ENCODE measurements at places on chromosomes 12 and 14. TPM values are rescaled to one million over a fixed set of nuclear protein-coding genes. Genes with fewer than 3 reads are reported as not detected.

Gene OVCH1
- total RNA-seq = 0.33 TPM

Gene PZP
- not detected for total RNA-seq

Gene RPL10L
- not detected for total RNA-seq

Gene SLC6A12
- total RNA-seq = 2.1 TPM

Gene EMP1
- 444 TPM for total RNA-seq

Gene SOX5
- 42.1 TPM for total RNA-seq

Gene RAD9B
- total RNA-seq = 0.66 TPM

Gene DHRS4
- total RNA-seq = 48.8 TPM

Gene SELPLG
- total RNA-seq = 16.6 TPM

Gene AICDA
- total RNA-seq = 0.96 TPM

Gene MAP4K5
- total RNA-seq = 119 TPM

Gene PRR4
- 2.4 TPM for total RNA-seq

Gene SMIM41
- not detected for total RNA-seq

GRCh38 chr12:92107094-92107493 lies 38.6 kb downstream of the BTG1 start:
- no peaks in the 10 kb centered on the region for H3K4me1 ChIP-seq
- no peaks in the 10 kb centered on the region for H3K36me3 ChIP-seq
- no peak overlapping the region for H3K4me3 ChIP-seq
- H3K27me3 ChIP-seq = no peaks in the 10 kb centered on the region
- no peak for DNase-seq

GRCh38 chr12:125340791-125341190 lies 275.6 kb downstream of the AACS start:
- H3K36me3 ChIP-seq = no peaks in the 10 kb centered on the region
- H3K4me1 ChIP-seq = no peaks in the 10 kb centered on the region
- DNase-seq = no peak
- no peak overlapping the region for H3K4me3 ChIP-seq
- H3K27me3 ChIP-seq = no peaks in the 10 kb centered on the region

DNA sequence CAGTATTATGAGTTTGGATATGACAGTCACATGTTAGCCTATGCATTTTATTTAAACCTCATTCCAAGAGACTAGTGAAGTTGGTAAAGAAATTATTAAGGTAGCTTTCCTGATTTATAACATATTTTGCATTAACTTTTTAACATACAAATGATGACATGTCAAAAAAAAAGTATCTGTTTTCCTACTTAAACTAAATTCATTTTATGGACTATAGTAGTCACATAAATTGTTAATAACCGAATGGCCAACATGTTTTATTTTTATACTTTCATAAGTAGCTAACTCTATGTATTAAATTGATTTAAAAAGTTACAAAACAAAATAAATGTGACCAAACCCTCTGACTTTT lies 14.7 kb downstream of the TAOK3 start:
- no peaks in the 10 kb centered on the region for H3K27me3 ChIP-seq
- H3K4me3 ChIP-seq = no peak overlapping the region
- no peaks in the 10 kb centered on the region for H3K36me3 ChIP-seq
- DNase-seq = no peak
- no peaks in the 10 kb centered on the region for H3K4me1 ChIP-seq

DNA sequence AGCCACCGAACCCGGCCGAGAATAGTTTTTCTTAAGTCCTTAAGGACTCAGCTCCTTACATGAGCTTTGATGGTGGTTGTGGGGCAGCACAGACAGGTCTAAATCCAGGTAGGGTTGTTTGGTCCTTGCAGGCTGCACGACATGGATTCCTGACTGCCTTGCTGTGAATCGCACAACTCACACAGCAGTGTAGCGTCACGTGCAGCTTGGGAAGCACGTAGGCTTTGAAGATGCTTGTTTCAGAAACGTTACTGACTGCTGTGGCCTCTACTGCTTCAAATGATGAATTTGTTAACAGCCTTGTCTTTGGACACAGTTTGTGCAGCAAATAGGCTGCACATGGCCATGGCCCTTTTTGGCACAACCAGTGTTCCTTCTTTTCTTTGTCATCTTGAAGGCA lies 29.9 kb downstream of the ZBTB42 start:
- no peaks in the 10 kb centered on the region for H3K36me3 ChIP-seq
- H3K27ac ChIP-seq = no peak overlapping the region
- no peak overlapping the region for H3K4me3 ChIP-seq
- DNase-seq = peak; percentile 35

DNA sequence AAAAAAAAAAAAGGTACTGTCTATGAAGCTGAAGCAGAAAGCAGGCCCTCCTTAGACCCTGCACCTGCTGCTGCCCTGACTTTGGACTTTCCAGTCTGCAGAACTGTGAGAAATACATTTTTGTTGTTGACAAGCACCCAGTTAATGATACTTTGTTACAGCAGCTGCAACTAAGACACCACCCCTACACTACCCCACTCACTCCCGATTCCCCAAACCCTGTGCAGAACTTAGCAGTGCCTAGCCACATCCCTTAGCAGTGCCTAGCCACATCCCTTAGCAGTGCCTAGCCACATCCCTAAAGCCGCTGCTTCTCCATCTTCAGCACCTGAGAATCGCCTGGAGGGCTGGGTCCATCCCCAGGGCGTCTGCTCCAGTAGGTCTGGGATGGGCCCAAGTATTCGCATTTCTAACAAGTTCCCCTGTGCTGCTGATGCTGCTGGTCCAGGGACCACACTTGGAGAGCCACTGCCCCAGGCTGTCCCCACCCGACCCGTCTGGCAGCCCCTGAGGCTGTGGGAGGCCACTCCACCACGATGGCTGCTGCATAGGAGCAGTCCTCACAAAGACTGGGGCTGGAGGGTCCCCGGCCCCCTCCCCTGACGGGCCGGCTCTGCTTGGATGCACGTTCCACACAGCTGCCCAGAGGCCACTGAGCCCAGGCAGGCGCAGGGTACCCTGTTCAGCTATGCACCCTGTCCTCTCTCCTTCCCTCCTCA lies 10.8 kb upstream of the PPP1R13B start:
- H3K4me1 ChIP-seq = peaks cover 6% of the 10 kb centered on the region
- H3K27me3 ChIP-seq = no peaks in the 10 kb centered on the region
- H3K4me3 ChIP-seq = no peak overlapping the region
- H3K27ac ChIP-seq = no peak overlapping the region
- no peak for DNase-seq

- H3K4me1 ChIP-seq = no peaks in the 10 kb centered on the region
- DNase-seq = no peak
- no peaks in the 10 kb centered on the region for H3K27me3 ChIP-seq
- no peak overlapping the region for H3K4me3 ChIP-seq
- H3K27ac ChIP-seq = no peak overlapping the region
Measured at GRCh38 chr14:60195179-60195810, 30.1 kb upstream of the DHRS7 start.

- H3K36me3 ChIP-seq = no peaks in the 10 kb centered on the region
- DNase-seq = no peak
- no peaks in the 10 kb centered on the region for H3K27me3 ChIP-seq
Measured at GRCh38 chr14:71289536-71289935, 382.3 kb downstream of the PCNX1 start.

DNA sequence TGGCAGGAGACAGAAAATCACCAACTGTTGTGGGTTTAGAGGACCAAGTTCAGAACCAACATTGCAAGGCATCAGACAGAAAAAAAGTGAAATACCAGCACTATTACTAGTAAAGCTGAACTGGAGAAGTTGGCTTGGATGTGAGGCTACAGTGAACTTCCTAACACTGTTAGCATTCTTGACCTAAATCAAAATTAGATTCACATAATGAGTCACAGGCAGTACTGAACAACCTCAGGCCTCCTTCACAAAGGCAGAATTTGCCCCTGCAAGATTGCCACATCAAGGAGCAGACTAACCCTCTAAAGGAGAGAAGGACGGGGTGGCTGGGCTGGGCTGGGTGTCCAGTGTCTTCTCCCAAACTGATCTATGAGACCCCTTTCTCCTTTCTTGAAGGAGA lies 539.7 kb downstream of the SNAPC1 start:
- H3K4me1 ChIP-seq = no peaks in the 10 kb centered on the region
- no peaks in the 10 kb centered on the region for H3K27me3 ChIP-seq
- no peak overlapping the region for H3K4me3 ChIP-seq
- no peak for DNase-seq

- no peaks in the 10 kb centered on the region for H3K36me3 ChIP-seq
- no peak overlapping the region for H3K27ac ChIP-seq
- H3K27me3 ChIP-seq = no peaks in the 10 kb centered on the region
- peaks cover 8% of the 10 kb centered on the region for H3K4me1 ChIP-seq
- no peak for DNase-seq
- H3K4me3 ChIP-seq = no peak overlapping the region
Measured at GRCh38 chr14:68687746-68688145, 105.1 kb downstream of the ZFP36L1 start.

DNA sequence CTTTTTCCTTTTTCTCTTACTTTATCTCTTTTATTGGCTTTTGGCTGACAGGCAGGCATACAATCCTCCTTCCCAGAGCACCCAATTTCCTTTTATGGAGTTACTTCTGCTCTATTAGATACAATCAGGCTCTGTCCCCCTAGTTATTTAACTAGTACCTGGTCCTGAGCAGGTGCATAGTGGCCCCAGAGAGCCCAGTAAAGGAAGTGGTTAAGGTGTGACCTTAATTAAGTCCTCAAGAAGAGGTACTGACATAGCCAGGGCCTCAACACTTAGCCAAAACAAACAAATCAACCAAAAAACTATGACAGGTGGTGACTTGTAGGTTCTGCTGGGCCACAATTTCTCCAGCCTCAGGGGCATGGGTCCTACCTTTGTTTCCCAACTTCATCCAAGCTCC lies 82.9 kb downstream of the CCDC60 start:
- H3K27ac ChIP-seq = no peak overlapping the region
- no peaks in the 10 kb centered on the region for H3K36me3 ChIP-seq
- no peak for DNase-seq
- H3K4me3 ChIP-seq = no peak overlapping the region

DNA sequence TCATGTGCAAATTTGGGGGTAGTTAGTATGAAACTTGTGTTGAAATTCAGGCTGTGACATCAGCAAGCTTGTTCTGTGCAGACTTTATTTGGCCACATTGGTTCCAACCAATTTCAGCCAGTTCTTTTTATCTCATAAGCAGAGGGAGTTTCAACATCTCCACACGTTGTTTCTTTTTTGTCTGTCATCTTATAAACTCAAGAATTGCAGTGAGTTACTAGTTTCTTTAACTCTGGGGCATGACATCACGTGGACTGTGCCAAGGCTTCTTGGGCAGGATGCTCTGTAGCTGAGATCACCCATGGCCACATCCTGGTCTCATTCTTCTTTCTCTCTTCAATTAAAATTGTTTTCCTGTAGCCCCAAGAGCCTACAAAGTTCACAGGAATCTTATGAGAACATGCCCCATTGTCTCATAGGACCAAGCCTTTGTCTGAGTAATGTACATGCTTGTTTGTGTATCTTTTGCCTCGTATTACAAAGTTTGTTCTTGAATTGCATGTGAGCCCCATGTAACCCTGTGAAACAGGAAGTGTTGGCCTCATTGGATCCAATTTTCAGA lies 982.0 kb upstream of the TMEM132C start:
- no peaks in the 10 kb centered on the region for H3K36me3 ChIP-seq
- H3K27me3 ChIP-seq = no peaks in the 10 kb centered on the region
- no peak overlapping the region for H3K4me3 ChIP-seq
- no peak overlapping the region for H3K27ac ChIP-seq
- H3K4me1 ChIP-seq = no peaks in the 10 kb centered on the region

DNA sequence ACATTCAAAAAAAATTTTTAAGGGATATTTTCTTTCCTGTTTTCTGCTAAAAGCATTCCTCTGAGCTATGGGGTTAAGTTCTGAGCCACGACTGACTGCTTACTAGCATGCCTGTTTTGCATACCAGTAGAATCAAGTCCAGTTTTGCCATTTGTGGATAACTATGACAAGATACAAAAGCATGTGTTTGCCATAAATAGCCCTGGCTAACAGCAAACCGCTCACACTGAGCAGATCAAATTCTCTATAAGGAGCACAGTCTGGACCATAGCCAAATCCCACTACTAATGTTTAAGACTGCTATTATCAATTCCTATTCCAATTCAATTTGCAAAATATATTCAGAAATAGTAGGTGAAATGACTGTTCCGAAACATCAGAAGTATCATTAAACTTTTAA lies 3.2 kb downstream of the CFL2 start:
- H3K36me3 ChIP-seq = no peaks in the 10 kb centered on the region
- H3K27me3 ChIP-seq = no peaks in the 10 kb centered on the region
- no peak for DNase-seq
- H3K27ac ChIP-seq = no peak overlapping the region
- no peak overlapping the region for H3K4me3 ChIP-seq

GRCh38 chr14:83461521-83461920 lies 1927.9 kb upstream of the SEL1L start:
- no peak overlapping the region for H3K27ac ChIP-seq
- no peaks in the 10 kb centered on the region for H3K27me3 ChIP-seq
- no peaks in the 10 kb centered on the region for H3K36me3 ChIP-seq
- H3K4me3 ChIP-seq = no peak overlapping the region
- H3K4me1 ChIP-seq = no peaks in the 10 kb centered on the region
- DNase-seq = no peak

DNA sequence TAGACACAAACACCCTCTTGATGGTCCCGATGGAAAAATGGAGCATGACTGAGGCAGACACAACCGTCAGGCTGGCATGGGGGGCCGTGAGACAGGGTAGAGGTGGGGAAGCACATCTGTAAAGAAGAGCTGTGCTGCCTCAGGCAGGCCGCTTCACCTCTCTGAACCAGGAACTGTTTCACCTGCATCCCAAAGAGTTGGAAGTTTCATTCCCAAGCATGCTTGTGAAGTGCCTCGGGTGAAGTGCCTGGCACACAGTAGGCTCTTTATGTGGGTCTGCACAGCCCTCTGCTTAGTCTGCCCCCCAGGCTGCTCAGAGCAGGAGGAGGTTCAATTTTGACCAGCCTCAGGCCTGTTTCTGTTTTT lies 685 bp upstream of the SERPINA1 start:
- no peak overlapping the region for H3K4me3 ChIP-seq
- no peak for DNase-seq
- peak overlapping the region; percentile 52 for H3K27ac ChIP-seq
- no peaks in the 10 kb centered on the region for H3K36me3 ChIP-seq

- no peaks in the 10 kb centered on the region for H3K36me3 ChIP-seq
- no peak for DNase-seq
- H3K4me3 ChIP-seq = no peak overlapping the region
- H3K27ac ChIP-seq = no peak overlapping the region
- no peaks in the 10 kb centered on the region for H3K4me1 ChIP-seq
Measured at GRCh38 chr14:106286697-106287290, 760.4 kb downstream of the TMEM121 start.

GRCh38 chr14:28661171-28661772 lies 105.3 kb upstream of the FOXG1 start:
- no peak overlapping the region for H3K4me3 ChIP-seq
- no peaks in the 10 kb centered on the region for H3K4me1 ChIP-seq
- no peaks in the 10 kb centered on the region for H3K36me3 ChIP-seq
- H3K27me3 ChIP-seq = no peaks in the 10 kb centered on the region
- no peak overlapping the region for H3K27ac ChIP-seq

- H3K4me1 ChIP-seq = no peaks in the 10 kb centered on the region
- peak overlapping the region; percentile 20 for H3K4me3 ChIP-seq
- peak overlapping the region; percentile 80 for H3K27ac ChIP-seq
- H3K27me3 ChIP-seq = no peaks in the 10 kb centered on the region
- peak; percentile 71 for DNase-seq
- H3K36me3 ChIP-seq = no peaks in the 10 kb centered on the region
Measured at GRCh38 chr12:121240484-121241101, 30.7 kb downstream of the P2RX4 start.

Data from breast epithelium (tissue), 4 donors.